ENCODE measurements at places on chromosomes 5 and 9. TPM values are rescaled to one million over a fixed set of nuclear protein-coding genes. Genes with fewer than 3 reads are reported as not detected.

DNA sequence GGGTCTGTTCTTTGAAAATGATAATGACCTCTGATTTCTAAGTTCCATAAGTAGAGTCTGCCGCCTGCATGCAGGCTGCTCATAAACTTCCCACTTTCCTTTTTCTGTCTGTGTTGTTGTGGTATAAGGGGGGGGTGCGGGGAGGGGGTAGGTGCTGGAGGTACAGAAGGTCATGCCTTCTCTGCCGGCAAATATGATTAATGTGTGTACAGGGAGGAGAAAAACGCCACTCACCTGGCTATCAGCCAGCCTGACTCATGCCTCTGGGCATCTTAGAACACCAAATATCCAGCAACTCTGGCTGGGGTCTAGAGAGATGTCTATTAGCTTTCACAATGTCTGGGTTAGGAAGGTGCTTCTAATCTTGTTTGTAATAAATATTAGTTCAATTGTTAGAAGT lies 128.3 kb downstream of the EFNA5 start:
- DNase-seq: no peak

- no peak for DNase-seq
Measured at GRCh38 chr5:149041242-149041641, 21.6 kb downstream of the SH3TC2 start.

DNA sequence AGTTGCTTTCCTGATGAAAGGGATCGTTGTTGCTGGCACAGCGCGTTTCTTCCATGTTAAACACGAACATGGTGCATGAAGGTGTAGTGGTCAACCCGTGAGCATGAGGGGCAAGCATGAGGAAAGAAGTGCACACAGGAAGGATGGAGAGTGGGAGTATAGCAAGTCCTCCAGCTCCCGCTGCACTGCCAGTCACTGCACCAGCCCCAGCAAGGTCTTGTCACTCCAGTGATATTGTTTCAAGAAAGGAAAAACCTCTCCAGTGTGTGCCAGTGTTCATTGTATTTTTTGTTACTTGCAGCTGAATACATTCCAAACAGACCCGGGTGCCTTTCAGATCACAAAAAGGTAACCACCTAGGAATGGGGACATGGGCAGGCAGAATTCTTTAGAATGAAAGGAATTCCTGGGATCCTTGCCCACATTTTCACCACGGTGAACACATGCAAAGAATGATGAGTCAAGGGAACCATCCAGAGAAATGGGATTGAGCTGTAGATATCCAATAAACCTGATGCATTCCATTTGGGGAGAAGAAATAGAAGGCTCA lies 186.3 kb downstream of the AOPEP start:
- no peak for DNase-seq

DNA sequence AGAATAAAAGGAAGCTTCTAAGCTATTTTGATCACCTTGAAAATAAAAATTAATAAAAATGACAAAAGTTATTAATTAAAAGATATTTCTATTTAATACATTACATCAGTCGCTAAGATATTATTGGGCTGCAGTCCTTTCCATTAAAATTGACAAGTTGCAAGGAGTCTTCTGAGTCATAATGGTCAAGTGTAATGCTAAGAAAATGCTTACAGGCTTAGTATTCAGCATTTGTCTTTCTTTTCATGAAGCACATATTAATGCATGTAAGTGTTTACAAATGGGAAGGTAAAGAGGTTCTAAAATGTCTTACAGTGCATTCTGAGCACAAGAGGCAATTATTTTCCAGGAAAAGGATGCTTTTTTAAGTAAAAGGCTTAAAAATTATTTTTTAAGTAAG lies 17.3 kb downstream of the SPINK9 start:
- DNase-seq: no peak

DNA sequence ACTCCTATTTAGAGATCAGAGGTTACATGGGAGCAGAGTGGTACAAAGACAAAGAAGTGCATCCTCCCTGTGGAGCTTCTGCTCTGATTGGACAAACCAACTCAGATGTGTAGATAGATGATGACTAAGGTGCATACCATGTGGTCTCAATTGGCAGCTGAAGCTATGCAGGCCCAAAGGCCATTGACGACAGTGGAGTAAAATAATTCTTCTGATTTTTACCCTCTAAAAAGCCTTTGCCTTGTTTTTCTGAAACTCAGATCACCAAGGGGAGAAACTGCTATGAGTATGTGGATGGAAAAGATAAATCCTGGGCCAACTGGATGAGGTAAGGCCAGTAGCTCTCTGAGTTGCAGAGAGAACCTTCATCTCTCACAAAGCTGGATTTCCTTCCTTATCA lies 15.6 kb downstream of the PRDM9 start:
- DNase-seq: no peak

DNA sequence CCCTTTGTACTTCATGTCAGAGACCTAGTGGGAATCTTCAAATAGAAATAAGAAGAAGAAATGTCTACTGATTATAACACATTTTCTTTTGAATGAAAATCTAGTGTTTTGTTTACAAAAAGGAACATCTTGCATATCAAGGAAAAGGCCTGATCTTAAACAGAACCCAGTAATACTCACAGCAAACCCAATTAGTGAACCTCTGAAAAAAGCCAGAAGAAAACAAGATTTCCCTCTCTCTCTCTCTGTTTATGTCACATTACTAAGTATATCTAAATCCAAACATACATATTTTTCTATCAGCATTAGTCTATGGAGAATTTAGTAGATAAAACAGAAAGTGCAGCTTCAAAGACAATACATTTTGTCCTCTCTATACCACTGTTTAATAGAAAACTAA lies 457.9 kb downstream of the NR2F1-AS1 start:
- DNase-seq: no peak

DNA sequence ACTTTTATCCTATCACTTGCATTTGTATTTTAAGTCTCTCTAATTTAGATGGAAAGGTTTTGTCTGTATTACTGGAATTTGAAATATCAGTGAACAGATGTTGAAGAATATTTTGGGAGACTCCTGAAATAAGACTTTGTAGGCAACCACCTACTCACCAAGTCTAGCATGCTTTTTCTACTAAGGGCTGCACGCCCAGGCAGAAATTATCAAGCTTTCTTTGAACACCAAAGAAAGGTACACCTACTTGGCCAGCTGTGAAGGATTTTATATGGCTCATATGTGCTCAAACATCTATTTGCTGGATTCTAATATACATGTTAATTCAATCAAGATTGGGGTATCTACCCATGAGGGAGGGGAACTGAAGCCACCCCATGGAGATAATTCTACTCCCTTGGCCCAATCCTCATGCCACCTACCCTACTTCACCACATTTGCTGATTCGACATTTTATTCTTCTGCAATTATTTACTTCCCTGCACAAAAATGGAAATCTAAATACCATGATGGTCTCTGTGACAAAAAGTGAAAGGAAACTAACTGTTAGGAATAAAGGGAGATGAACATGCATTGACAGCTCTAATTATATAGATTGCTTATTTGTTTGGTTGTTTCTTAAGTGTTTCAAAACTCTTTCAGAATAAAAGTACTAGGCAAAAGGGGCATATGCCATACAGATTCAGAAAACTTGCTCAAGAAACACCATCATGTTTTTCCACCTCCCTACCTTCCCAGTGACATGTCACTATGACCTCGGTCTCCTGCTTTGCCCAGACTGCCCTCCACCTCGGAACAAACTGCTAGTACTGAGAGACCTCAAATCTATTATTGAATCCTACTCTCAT lies 895 bp upstream of the MYOT start:
- no peak for DNase-seq

- DNase-seq: peak; percentile 66
Measured at GRCh38 chr5:132385326-132386105, 16.0 kb downstream of the SLC22A5 start.

DNA sequence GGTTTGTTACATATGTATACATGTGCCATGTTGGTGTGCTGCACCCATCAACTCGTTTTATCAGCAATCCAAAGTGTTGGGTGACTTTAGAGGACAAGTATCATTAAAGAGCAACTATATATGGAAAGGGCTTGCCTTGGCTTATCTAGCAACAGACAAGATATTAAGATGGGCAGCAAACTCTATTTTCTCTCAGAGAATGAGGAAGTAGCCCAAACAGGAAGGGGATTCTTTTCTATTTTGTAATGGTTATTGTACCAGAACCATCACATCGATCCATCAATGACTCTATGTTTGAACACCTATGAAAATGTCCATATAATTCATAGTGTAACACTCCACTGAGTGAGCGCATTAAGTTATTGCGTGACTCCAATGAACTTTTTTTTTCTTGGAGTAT lies 260.1 kb upstream of the SLC24A2 start:
- no peak for DNase-seq

- DNase-seq: no peak
Measured at GRCh38 chr9:101275769-101276250, 109.0 kb downstream of the BAAT start.

GRCh38 chr9:126354887-126355770 lies 28.5 kb downstream of the MVB12B start:
- DNase-seq: no peak

- no peak for DNase-seq
Measured at GRCh38 chr5:168800701-168801100, 221.5 kb upstream of the PANK3 start.

- DNase-seq: no peak
Measured at GRCh38 chr5:128441941-128442350, 96.1 kb downstream of the FBN2 start.

- DNase-seq: no peak
Measured at GRCh38 chr9:136542241-136543040, 3.4 kb downstream of the NOTCH1 start.

GRCh38 chr5:16721151-16722096 lies 104.6 kb upstream of the RETREG1 start:
- no peak for DNase-seq

- DNase-seq: no peak
Measured at GRCh38 chr5:124816381-124816780, 69.9 kb upstream of the ZNF608 start.

DNA sequence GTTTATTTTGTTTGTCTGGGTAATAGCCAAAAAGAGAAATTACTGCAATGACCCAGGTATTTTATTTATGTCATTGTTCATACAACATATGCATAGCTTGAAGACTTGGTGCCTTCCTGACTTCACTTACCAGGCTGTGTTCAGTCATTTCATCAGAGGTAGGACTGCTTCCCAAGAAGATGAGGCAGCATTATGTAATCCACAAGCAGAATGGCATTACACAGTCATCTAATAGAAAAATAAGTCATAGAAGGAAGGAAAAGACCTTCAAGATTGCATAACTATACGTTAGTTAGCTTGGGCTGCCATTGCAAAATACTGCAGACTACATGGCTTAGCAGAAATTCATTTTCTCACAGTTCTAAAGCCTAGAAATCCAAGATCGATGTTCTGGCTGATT lies 167.5 kb downstream of the NMUR2 start:
- no peak for DNase-seq

GRCh38 chr9:94577571-94577970 lies 16.1 kb downstream of the FBP2 start:
- no peak for DNase-seq

- DNase-seq: peak; percentile 53
Measured at GRCh38 chr5:115543365-115544042, 1.1 kb downstream of the FEM1C start.

DNA sequence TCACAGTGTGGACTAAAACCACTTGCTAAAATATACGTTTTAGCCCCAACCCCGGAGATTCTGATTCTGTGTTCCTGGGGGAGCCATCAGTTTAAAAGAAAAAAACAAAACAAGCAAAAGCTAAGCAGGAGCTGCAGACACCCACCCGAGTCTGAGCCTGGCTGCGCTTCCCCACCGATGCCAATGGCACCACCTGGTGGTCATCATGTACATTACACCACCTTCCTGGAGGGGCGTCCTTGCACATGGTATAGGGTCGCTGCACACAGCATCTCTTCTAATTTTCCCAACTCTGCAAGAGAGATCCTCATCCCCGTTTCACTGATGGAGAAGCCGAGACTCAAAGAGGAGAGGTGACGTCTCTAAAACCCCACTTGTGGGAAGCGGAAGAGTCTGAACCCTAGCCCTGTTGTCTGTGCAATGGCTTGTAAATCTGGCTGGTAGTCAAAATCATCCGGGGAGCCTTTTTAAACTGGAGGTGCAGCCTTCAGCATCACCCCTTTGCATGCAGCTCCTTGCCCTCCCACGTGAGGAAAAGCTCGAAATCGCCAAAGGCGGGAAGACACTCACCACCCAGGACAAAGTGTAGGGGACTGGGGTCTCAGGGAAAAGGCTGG lies 23.1 kb upstream of the CNOT6 start:
- peak; percentile 66 for DNase-seq

DNA sequence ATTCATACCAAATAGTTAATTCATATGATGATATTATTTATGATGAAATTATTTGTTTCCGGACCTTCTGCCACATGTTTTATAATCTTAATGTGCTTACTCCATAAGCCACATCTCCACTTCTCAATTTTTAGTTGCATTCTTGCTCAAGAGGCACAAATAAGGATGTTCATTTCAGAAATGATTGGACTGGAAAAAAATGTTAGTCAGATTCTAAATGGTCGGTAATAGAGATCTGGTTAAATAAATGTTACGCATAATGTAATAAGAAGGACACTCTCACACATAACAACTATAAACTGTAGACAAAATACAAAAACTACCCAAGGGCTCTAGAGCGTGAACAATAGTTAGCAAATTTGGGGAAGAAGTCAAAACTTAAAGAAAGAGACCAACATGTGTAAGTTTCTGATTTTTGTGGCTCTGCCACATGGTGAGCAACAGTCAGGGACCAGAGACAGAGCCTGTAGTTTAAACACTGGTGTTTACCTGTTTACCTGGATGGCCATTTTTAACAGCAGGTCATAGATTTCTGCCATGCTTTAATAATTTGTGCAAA lies 554.3 kb upstream of the CLINT1 start:
- DNase-seq: no peak

- DNase-seq: no peak
Measured at GRCh38 chr5:87169300-87169991, 98.2 kb upstream of the RASA1 start.

DNA sequence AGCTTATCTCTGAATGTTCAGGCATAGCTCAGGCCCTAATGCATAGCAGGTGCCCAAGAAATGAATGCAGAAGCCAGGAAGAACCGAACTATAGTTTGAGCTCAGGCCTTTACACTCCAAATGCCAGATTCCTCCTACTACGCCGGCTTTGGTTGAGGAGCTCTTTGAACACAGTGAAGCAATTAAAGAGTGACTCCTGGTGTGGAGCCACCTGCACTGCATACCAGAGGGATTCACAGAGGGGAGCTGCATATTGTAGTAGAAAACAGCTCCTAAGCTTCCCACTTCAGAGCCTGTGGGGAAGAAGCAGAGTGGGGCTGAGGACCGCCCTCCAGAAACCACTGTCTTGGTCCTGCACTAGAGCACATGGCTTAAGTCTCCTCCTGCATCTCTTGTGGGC lies 14.5 kb upstream of the KCNMB1 start:
- DNase-seq: no peak

The PDE4D gene
- total RNA-seq: 154 TPM

The ARHGEF37 gene
- 1.6 TPM for total RNA-seq

The KCNIP1 gene
- not detected for total RNA-seq

The DOCK2 gene
- 245 TPM for total RNA-seq

The C9orf50 gene
- 0.31 TPM for total RNA-seq

The CRB2 gene
- not detected for total RNA-seq

The PCDHGC4 gene
- not detected for total RNA-seq

The SLC24A2 gene
- not detected for total RNA-seq
